ENCODE measurements at places on chromosomes 3 and 15. TPM values are rescaled to one million over a fixed set of nuclear protein-coding genes. Genes with fewer than 3 reads are reported as not detected.

DNA sequence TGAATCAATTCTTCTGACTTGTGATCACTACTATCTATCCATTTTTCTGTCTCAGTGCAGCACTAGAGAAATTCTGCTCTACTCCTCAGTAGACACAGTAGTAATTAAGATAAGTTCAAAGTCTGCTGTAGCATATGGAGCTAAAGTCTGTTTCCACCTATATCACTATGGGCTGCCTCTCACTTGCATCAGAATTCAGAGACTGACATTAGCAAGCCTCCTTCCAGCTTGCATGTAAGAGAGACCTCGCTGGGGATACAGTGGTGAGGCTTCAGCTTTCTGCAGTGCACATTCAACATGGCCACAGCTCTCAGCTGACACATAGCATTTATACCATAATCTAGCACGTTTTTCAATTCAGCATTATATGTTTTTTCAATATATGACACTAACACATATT, 217.0 kb downstream of the PLOD2 start:
- H3K27me3 ChIP-seq = no peaks in the 10 kb centered on the region
- no peak overlapping the region for H3K27ac ChIP-seq
- no peaks in the 10 kb centered on the region for H3K4me1 ChIP-seq
- H3K4me3 ChIP-seq = no peak overlapping the region
- DNase-seq = no peak
- no peaks in the 10 kb centered on the region for H3K36me3 ChIP-seq

DNA sequence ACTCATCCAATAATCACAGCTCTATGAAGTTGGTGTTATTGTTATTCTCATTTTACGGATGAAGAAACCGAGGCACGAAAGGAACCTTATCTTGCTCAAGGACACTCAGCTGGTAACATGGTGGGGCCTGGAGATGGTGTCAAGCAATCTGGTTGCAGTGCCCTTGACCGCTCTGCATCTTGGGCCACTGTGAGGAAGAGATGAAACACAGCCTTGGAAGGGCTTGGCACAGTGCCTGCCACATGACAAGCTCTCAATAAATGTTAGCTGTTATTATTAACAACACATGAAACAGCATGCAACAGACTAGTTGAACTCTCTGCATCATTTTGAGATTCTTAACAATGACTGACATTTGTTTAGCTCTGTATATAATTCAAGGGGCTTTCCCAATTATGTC, 10.1 kb upstream of the ITGA11 start:
- no peaks in the 10 kb centered on the region for H3K4me1 ChIP-seq
- DNase-seq = no peak
- H3K4me3 ChIP-seq = no peak overlapping the region
- H3K27me3 ChIP-seq = 0 out of 2 replicates have a peak, but pooled peaks cover 3% of the 10 kb centered on the region
- no peaks in the 10 kb centered on the region for H3K36me3 ChIP-seq

DNA sequence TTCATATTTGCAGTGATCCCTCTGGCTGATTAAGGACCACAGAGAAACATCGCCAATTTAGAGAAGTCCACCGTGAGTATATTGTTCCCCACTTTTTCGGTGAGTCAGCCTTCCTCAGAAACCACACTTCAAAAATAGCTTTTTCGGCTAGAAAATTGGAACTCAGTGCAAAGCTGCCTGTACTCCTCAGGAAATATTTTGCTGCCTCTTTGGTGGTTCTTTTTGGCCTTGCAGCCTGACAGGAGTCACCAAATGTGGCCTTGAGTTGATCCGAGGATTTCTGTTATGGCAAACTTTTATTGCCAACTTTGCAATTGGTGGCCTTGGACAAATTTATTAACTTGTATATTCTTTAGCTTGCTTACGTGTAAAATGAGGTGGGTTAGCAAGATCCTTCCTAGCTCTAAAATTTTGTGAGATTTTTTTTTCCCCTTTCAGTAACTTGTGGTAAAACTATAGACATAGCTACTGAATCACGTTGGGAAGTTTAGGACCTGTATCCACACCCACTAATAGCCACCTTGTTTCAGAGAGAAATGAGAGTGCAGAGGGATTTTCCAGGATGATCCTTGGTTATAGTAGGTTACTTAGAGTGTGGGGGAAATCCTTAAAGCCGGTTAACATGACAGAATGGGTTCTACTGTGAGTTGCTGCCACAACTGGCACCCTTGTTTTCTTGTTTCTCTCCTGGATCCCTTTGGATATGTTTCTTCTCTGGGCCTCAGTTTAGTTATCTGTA, 9.9 kb downstream of the ARL6IP5 start:
- H3K36me3 ChIP-seq = peaks cover 19% of the 10 kb centered on the region
- DNase-seq = no peak
- peak overlapping the region; percentile 31 for H3K4me3 ChIP-seq
- peaks cover 50% of the 10 kb centered on the region for H3K4me1 ChIP-seq

Gene SEMA3F
- polyA plus RNA-seq = not detected

Gene CCR1
- 3.2 TPM for polyA plus RNA-seq

Gene SUSD5
- 0.19 TPM for polyA plus RNA-seq
